ENCODE measurements at places on chromosomes 4 and X.

DNA sequence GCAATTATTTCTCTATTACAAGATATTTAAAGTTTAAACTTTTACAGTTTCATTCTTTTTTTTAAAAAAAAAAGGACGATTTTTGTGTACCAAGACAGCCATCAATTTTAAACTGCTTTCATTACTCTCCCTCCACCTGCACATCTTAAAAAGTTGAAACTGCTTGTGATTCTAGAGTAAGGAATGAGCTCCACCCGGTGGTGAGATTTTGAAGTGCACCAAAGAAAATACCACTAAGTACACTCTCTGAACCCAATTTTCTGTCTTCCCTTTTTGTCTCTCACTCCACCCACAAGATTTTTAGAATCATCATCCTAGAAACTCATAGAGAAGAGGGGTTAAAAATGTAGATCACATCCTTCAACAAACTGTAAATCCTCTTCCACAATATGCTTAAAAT lies 91.3 kb upstream of the WDR44 start:
- no peak for DNase-seq

GRCh38 chrX:51776851-51777250 lies 33.6 kb downstream of the GSPT2 start:
- DNase-seq: no peak

- DNase-seq: no peak
Measured at GRCh38 chr4:133802359-133803140, 399.0 kb downstream of the PABPC4L start.

DNA sequence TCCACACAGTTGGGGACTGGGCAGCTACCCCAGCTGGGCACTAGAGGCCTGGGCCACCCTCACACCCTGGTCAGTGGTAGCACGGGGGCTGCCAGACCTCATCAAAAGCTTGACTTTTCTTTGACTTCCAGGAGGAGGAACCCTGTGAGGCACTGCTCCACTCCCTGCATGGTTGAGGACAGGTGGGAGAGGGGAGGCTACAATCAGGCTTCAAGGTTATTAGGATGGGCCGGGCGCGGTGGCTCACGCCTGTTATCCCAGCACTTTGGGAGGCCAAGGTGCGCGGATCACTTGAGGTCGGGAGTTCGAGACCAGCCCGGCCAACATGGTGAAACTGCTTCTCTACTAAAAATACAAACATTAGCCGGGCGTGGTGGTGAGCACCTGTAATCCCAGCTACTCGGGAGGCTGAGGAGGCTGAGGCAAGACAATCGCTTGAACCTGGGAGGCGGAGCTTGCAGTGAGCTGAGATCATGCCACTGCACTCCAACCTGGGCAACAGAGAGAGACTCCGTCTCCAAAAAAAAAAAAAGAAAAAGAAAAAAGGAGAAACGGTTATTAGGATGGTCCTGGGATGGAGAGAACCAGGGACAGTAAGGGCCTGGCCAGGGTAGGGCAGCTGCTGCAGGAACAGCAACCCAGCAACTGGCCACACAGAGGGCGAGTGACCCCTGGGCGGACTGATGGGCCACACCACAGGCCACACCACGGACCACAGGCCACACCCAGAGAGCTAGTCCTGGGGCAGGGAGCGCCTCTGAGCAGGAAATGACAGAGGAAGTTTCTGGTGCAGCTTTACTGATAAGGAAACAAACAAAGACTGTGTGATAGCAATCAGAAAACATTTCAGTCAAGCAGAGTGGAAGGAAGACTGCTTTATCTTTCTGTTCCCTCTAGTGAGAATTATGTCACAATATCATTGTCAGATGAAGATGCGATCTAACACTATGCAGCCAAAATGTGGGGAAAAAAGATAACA lies 20.5 kb upstream of the OPN1LW start:
- no peak for DNase-seq

DNA sequence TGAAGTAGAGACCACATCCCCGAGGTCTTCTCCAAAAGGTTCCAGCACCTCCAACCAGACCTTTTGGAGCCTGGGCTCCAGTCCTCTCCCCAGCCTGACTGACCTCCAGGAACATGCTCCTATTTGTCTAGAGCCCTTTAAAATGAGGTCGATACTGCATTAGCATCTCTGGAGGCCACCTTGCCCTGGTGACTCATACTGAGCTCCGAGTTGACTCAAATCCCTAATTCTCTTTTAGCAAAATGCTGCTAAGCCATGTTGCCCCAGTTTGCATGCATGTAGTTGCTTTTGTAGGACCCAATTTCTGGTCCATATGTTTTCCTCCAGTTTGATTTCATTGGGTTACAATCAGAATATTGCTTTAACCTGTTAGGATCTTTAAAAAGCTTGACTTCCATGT lies 43.5 kb upstream of the CITED1 start:
- DNase-seq: no peak

DNA sequence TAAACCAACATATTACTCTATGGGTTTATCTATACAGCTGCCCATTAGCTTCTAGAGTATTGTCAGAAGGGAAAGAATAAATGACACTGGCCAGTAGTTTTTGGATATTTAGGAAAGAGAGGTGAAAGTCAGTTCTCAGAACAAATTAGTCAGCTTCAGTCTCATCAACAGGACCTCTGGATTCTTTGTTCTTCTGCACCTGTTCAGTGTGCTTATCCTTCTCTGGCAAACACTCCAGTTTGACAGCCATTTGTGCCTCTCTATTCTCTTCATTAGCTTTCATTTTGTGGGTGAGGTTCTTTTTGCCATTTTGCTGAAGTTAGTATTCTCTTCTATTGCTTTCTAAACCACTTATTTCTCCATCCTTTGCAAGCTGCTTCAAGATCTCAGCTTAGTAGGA lies 107.0 kb downstream of the PCDH18 start:
- DNase-seq: no peak

GRCh38 chrX:9539605-9540387 lies 74.9 kb downstream of the TBL1X start:
- DNase-seq: no peak

- no peak for DNase-seq
Measured at GRCh38 chrX:40496728-40497127, 84.0 kb upstream of the ATP6AP2 start.

DNA sequence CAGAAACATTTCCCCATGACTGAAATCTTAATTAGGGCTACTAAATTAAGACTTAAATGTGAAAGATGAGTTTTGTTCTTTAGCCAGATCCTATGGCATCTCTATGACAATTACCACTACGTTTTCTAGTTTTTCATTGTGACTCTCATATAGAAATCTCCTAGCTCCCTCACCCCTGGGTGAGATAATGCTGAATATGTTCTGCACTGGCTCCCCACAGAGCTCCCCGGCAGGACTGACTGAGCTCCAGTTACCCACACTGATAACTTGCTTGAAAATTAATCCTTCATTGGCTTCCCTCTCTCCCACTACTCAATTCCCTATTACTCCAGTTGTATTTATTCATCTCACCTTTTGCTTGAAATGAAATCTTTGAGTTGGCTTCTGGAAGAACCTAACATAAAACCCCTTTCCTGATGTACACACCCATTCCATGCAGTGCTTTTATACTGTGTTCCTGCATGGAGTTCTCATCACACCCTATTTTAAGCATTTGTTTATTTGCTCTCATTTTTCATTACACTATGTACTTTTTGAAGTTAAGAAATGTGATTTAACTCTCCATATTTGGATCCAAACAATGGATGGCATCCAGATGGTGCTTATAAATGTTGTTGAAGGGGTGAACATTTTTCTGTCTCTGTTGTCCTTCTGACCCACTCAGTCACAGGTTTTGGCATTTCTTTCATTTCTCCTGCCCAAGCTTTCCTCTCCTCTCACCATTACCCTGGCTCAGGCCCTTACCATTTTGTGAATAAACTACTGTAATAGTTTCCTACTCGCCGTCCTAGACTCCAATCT lies 623.4 kb downstream of the SPRY1 start:
- DNase-seq: no peak

GRCh38 chr4:37770016-37770415 lies 56.5 kb upstream of the PGM2 start:
- DNase-seq: no peak

- no peak for DNase-seq
Measured at GRCh38 chr4:132227151-132227856, 921.8 kb upstream of the PCDH10 start.

DNA sequence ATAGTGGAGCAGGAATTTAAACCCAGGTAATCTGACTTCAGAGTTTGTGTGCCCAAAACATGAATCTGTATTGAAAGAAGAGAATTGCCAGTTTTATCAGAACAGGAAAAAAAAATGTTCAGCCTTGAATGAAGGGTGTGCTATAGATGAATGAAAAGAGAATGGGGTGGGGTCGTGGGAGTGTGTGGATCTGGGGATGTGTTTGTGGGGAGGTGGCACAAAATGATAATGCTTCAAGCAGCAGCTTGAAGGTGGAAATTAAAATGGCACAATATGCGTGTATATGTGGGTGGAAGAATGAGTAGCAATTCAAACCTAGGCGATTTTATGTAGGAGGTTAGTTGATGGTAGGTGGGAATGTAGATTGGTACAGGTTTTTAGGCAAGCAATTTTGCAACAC lies 122.2 kb downstream of the IL1RAPL1 start:
- DNase-seq: no peak

DNA sequence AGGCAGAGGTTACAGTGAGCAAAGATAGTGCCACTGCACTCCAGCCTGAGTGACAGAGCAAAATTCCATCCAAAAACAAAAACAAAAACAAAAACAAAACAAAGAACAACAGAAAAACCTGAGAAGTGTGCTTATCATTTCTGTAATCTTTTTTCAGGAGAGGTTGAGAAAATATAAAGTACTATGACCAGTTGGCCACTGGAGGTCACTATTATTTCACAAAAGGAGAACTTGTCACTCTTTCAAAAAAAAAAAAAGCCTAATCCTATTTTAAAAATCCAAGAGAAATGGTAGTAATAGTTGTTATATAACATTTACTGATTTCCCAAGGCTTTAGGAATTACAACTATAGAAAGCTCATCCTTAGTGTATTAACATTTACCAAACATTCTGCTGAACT lies 24.9 kb upstream of the RNF150 start:
- no peak for DNase-seq

GRCh38 chr4:37816006-37816405 lies 10.5 kb upstream of the PGM2 start:
- no peak for DNase-seq

DNA sequence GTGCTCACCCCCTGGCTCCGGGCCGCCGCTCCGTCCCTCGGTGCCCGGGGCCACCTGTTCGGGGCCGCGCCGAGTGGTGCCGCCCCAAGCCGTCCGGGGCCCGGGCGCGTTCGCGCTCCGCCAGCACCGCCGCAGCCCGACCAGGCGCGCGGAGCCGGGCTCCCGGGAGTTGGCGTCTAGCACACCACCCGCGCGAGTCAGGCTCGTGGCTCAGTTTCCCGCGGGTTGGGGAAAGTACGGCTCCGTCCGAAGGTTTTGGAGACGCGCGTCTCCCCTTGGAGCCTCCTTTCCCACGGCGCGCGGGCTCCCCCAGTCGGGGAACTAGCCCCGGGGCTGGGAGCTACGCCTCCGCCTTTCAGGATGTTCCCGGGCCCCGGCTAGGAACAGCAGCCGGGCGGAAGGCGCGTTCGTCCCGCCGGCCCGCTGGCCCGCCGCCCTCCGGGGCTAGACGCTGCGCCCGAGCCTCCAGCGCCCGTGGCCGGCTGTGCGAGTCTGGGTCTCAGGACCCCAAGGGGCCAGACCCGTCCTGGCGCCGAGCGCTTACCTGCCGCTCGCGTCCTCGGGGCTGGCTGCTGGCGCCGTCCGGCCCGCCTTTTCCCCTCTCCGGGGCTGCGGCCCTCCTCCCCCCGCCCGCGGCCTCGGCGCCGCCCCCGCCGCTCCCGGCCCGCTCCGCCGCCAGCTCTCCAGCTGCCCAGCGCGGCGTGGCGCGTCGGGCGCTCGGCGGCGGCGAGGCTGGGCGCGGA lies at the start of gene ADGRG2:
Gene ADGRG2, minus strand, starts transcription at position 571 of the 743 bp plus-strand sequence. CDS start 53,634 bp downstream, outside the sequence.
- DNase-seq: no peak

GRCh38 chr4:56210397-56210796 lies 176.9 kb downstream of the AASDH start:
- no peak for DNase-seq
